Vagina (tissue), 2 donors: ENCODE measurements at places on chromosomes 4 and X. TPM values are rescaled to one million over a fixed set of nuclear protein-coding genes. Genes with fewer than 3 reads are reported as not detected.

RIPPLY1 gene
- total RNA-seq, result not detected

- no peak overlapping the region for H3K4me3 ChIP-seq
- H3K36me3 ChIP-seq, result no peaks in the 10 kb centered on the region
- H3K27ac ChIP-seq, result no peak overlapping the region
- no peaks in the 10 kb centered on the region for H3K27me3 ChIP-seq
- H3K4me1 ChIP-seq, result no peaks in the 10 kb centered on the region
- DNase-seq, result no peak
Observed at GRCh38 chr4:1593458-1593857, 90.7 kb downstream of the FAM53A start.

- H3K4me1 ChIP-seq, result no peaks in the 10 kb centered on the region
- no peaks in the 10 kb centered on the region for H3K27me3 ChIP-seq
- no peaks in the 10 kb centered on the region for H3K36me3 ChIP-seq
- no peak overlapping the region for H3K27ac ChIP-seq
Observed at GRCh38 chr4:31917334-31917733, 1197.2 kb downstream of the PCDH7 start.

- DNase-seq, result no peak
- no peaks in the 10 kb centered on the region for H3K27me3 ChIP-seq
Observed at GRCh38 chr4:174714393-174715211, 114.4 kb downstream of the GLRA3 start.

DNA sequence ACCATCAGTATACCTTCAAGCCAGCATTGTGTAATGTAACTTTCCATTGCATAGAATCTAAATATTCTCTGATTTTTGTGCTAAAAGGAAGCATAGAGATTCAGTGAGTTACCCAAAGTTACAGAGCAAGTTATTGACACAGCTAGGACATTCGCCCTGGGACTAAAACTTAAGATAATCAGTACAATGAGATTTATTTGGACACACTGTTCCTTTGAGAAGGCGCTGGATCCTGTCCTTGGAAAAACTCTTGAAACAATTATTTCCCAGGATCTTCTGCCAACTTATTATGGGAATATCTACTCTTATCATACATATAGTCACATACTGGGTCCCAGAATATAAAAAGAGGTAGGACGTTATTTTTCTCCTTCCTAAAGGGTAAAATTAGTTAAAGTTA lies 392.0 kb downstream of the UBE2NL start:
- no peaks in the 10 kb centered on the region for H3K4me1 ChIP-seq
- DNase-seq, result no peak
- no peaks in the 10 kb centered on the region for H3K27me3 ChIP-seq
- H3K4me3 ChIP-seq, result no peak overlapping the region
- H3K36me3 ChIP-seq, result no peaks in the 10 kb centered on the region
- no peak overlapping the region for H3K27ac ChIP-seq

GRCh38 chrX:44898411-44899221 lies 25.6 kb downstream of the KDM6A start:
- H3K36me3 ChIP-seq, result no peaks in the 10 kb centered on the region
- no peak overlapping the region for H3K27ac ChIP-seq
- H3K4me1 ChIP-seq, result peaks cover 22% of the 10 kb centered on the region
- H3K4me3 ChIP-seq, result no peak overlapping the region

DNA sequence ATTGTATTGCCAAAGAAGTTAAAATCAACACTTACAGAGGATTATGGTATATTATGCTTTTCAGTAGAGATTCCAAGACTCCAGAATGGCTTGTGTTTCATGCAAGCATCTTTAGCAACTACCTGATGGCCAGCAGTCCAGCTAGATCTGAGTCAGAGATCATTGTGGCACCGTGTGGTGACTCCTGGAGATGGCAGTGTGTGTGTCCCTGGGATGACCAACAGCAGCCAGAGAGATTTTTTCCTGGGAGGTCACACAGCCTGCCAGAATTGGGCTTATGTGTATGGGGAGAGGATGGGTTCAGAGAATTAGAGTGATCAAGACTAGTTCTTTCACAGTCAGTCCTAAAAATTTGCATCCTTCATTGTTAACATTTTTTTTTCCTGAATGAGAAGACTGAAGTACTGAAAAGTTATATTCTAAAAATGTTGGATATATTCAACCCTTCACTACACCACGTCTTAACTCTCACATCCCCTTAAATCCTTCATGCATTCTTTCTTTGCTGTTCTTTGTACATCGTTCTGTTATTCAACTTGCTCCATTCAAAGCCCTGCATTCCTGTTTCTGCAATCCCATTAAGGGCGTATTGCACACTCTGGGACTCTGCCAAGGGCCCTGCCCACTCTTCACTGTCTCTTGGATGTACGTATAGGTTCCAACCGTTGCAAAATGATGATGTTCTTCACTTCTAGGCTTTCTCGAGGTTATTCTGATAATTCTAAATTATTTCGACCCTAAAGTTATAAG lies 12.4 kb downstream of the TENM3 start:
- DNase-seq, result no peak
- H3K27me3 ChIP-seq, result no peaks in the 10 kb centered on the region
- no peaks in the 10 kb centered on the region for H3K36me3 ChIP-seq
- H3K4me1 ChIP-seq, result no peaks in the 10 kb centered on the region

- no peak for DNase-seq
- no peak overlapping the region for H3K4me3 ChIP-seq
- peaks cover 43% of the 10 kb centered on the region for H3K4me1 ChIP-seq
Observed at GRCh38 chr4:2263926-2264321, 2.0 kb upstream of the MXD4 start.

- H3K36me3 ChIP-seq, result no peaks in the 10 kb centered on the region
- no peak overlapping the region for H3K4me3 ChIP-seq
Observed at GRCh38 chr4:122577189-122577553, 43.7 kb downstream of the IL21 start.

GRCh38 chr4:87947381-87948160 lies 27.9 kb upstream of the SPP1 start:
- DNase-seq, result no peak
- no peaks in the 10 kb centered on the region for H3K36me3 ChIP-seq
- H3K4me3 ChIP-seq, result no peak overlapping the region
- H3K27ac ChIP-seq, result no peak overlapping the region
- H3K4me1 ChIP-seq, result no peaks in the 10 kb centered on the region
